ENCODE measurements at places on chromosomes 7 and 10. TPM values are rescaled to one million over a fixed set of nuclear protein-coding genes. Genes with fewer than 3 reads are reported as not detected.

HMX3 gene
- not detected for total RNA-seq

- H3K27me3 ChIP-seq: no peaks in the 10 kb centered on the region
- no peak overlapping the region for H3K4me3 ChIP-seq
- peaks cover 11% of the 10 kb centered on the region for H3K4me1 ChIP-seq
- no peak overlapping the region for H3K27ac ChIP-seq
- no peak for DNase-seq
- H3K36me3 ChIP-seq: peaks cover 5% of the 10 kb centered on the region
Measured at GRCh38 chr7:28054531-28055160, 125.9 kb downstream of the JAZF1 start.

- H3K27ac ChIP-seq: no peak overlapping the region
- H3K27me3 ChIP-seq: peaks cover 12% of the 10 kb centered on the region
- H3K36me3 ChIP-seq: no peaks in the 10 kb centered on the region
- H3K4me1 ChIP-seq: no peaks in the 10 kb centered on the region
- DNase-seq: no peak
- H3K4me3 ChIP-seq: no peak overlapping the region
Measured at GRCh38 chr10:43045631-43046287, 31.1 kb upstream of the RET start.

DNA sequence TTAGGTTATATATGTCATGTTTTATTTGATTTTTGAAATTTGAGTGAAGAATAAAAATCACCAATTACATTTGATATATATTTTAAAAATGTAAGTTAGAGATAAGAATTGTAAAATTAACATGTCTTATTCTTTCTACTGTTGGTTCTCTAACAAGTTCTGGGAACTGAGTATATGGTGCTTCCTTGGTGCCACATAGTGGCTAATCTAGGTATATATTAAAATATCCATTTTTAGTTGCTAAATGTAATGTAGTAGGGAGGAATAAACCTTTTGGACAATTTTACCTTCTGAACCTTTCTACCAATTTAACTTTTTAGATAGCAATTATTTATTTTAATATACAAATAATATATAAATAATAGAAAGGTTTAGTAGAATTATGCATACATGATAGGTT is 17.5 kb downstream of the CFAP69 start:
- no peaks in the 10 kb centered on the region for H3K36me3 ChIP-seq
- no peak overlapping the region for H3K27ac ChIP-seq
- peak; percentile 44 for DNase-seq
- H3K4me3 ChIP-seq: no peak overlapping the region
- H3K4me1 ChIP-seq: no peaks in the 10 kb centered on the region

GRCh38 chr10:124416733-124417132 is 2.0 kb downstream of the OAT start:
- H3K27ac ChIP-seq: no peak overlapping the region
- H3K4me1 ChIP-seq: peaks cover 39% of the 10 kb centered on the region
- peak; percentile 40 for DNase-seq
- H3K27me3 ChIP-seq: no peaks in the 10 kb centered on the region
- peak overlapping the region; percentile 78 for H3K4me3 ChIP-seq

DNA sequence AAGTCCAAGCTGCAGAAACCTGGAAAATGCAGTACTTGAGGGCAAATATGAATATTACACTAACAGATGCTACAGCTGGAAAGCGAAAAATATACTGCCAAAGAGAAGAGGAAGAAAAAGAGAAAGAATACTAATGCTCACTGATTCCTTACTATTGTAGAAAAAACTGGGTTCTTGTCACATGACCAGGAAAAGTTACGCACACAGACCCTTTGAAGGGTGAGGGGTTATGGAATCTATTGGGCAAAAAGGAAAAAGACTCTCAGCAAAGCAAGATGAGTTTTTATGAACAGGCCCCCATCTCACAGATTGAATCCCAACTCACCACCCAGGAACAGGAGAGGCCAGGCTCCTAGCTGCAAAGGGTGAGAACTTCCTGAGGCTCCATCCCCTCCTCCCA is 228.1 kb upstream of the KLF14 start:
- H3K4me3 ChIP-seq: peak overlapping the region; percentile 76
- peaks cover 29% of the 10 kb centered on the region for H3K36me3 ChIP-seq
- H3K4me1 ChIP-seq: peaks cover 39% of the 10 kb centered on the region
- peak overlapping the region; percentile 94 for H3K27ac ChIP-seq
- DNase-seq: no peak

GRCh38 chr7:2710286-2710655 is 22.3 kb downstream of the AMZ1 start:
- H3K27ac ChIP-seq: no peak overlapping the region
- DNase-seq: no peak
- H3K4me1 ChIP-seq: no peaks in the 10 kb centered on the region

DNA sequence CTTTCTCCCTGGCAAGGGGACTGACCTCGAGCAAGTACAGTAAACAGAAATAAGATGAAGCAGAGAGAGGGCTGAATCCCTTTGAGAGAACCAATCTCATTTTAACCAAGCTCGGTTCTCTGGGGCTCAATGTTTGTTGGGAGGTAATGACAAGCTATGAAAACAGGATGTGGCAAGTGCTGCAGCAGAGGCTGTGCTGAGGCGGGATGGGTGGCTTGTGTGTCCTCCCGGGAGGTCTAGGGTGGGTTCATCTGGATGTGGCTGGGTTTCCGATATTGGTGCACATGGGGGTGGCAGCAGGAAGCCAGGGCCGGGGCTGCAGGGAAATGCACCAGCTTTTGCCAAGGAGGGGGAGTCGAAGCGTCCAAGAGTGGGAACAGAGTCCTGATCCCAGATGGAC is 84.5 kb downstream of the AOAH start:
- no peak for DNase-seq
- no peaks in the 10 kb centered on the region for H3K4me1 ChIP-seq

Data from MCF 10A (cell line).